ENCODE measurements at places on chromosomes 3 and 15. TPM values are rescaled to one million over a fixed set of nuclear protein-coding genes. Genes with fewer than 3 reads are reported as not detected.
A peak's percentile ranks its signal among the peaks of the same experiment; 100 is the strongest.

RPUSD3 gene
- total RNA-seq = 39.1 TPM

DNA sequence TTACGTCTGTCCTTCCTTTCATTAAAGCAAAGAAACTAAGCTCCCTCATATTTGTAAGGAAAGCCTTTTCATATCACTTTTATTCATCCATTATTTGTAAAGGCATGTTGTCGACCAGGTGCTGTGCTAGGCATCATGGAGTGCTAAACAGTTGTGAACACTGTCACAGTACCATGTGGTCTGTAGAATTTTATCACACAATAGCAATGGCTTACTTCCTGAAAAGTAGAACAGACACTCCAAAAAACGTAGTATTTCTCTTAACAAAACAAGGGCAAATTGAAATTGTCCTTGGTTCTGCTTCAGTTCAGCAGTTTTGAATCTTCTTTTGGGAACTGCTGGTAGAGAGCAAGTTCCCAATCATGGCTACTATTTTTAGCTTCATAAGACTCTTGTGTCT lies 63.3 kb downstream of the RBMS3 start:
- H3K4me3 ChIP-seq = no peak overlapping the region
- H3K27me3 ChIP-seq = peaks cover 2% of the 10 kb centered on the region
- H3K27ac ChIP-seq = no peak overlapping the region
- peaks cover 10% of the 10 kb centered on the region for H3K36me3 ChIP-seq
- DNase-seq = no peak

DNA sequence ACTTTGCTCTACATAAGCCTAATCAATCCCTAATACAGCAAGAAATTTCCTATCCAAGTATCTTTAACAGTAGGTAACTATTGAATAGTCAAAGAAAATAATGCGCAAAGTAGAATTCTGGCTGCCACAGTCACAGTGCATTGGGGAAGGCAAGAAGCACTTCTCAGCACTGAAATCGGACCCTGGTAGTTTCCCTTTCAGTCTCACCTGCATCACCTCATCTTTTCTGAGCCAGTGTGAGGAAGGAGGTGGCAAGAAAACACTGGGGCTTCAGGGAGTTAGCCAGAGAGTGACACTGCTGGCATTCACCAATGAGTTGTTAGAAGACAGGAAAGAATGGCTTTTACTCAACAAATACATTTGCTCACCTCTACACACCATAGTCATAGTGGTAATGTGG lies 8.3 kb downstream of the TRIM42 start:
- no peak overlapping the region for H3K27ac ChIP-seq
- H3K4me3 ChIP-seq = no peak overlapping the region
- no peaks in the 10 kb centered on the region for H3K4me1 ChIP-seq
- no peaks in the 10 kb centered on the region for H3K27me3 ChIP-seq
- no peaks in the 10 kb centered on the region for H3K36me3 ChIP-seq

DNA sequence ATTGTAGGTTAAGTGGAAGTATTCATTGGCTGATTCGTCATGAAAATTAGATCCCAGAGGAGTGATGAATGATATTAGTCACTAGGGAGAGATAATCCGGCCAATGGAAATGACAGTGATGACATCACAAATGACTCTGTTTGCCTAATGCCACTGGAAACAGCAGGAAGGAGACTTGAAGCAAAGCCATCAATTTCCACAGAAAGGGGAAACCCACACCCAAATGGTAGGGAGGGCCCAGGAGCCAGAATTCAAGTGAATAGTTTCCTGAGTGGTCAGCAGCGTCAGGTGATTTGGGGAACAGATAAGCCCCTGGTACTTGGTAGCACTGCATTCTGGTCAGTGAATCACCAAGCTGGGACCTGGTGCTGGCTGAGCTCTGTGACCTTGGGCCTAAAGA lies 3.3 kb upstream of the ADAMTS9 start:
- no peak overlapping the region for H3K4me3 ChIP-seq
- no peaks in the 10 kb centered on the region for H3K36me3 ChIP-seq
- peaks cover 11% of the 10 kb centered on the region for H3K27me3 ChIP-seq
- peaks cover 28% of the 10 kb centered on the region for H3K4me1 ChIP-seq

DNA sequence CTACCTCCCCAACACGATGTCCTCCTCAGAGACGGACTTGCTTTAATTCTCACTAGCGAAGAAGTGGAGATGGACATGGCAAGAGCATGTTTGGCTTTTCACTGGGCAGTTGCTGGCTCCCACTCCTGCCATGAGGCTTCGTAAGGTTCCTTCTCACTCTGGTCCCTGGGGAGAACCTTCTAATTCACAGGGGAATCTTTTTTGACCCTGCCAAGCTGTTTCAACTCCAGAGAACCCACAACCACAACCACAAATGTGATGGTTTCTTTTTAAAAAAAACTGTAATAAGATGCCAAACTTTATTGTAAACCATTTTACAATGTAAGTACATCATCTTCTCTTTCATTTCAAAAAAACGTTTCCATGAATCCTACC lies 1.6 kb upstream of the MUSTN1 start:
- H3K27ac ChIP-seq = no peak overlapping the region
- peaks cover 18% of the 10 kb centered on the region for H3K4me1 ChIP-seq
- no peak overlapping the region for H3K4me3 ChIP-seq
- peaks cover 2% of the 10 kb centered on the region for H3K27me3 ChIP-seq
- H3K36me3 ChIP-seq = peaks cover 5% of the 10 kb centered on the region
- no peak for DNase-seq

- H3K4me3 ChIP-seq = peak overlapping the region; percentile 76
- no peaks in the 10 kb centered on the region for H3K36me3 ChIP-seq
- peak; percentile 69 for DNase-seq
- H3K27me3 ChIP-seq = no peaks in the 10 kb centered on the region
Observed at GRCh38 chr3:120567370-120568201, 28.6 kb upstream of the NDUFB4 start.

DNA sequence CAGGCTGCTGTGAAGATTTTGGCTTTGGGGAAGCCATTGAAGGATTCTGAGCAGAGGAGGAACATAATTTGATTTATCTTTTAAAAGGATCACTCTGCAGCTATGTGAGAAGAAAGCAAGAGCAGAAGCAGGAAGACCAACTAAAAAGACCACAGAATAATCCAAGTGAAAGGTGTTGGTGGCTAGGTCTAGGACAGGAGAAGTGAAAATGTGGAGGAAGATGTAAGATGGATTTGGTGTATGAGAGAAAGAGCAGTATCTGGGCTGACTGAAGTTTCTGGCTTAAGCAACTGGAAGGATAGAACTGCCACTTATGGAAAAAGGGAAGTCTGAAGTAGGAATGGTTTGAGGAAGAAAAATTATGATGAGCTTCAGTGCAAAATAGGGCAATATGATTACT lies 62.0 kb downstream of the SFMBT1 start:
- H3K4me3 ChIP-seq = no peak overlapping the region
- no peak overlapping the region for H3K27ac ChIP-seq
- no peaks in the 10 kb centered on the region for H3K36me3 ChIP-seq

DNA sequence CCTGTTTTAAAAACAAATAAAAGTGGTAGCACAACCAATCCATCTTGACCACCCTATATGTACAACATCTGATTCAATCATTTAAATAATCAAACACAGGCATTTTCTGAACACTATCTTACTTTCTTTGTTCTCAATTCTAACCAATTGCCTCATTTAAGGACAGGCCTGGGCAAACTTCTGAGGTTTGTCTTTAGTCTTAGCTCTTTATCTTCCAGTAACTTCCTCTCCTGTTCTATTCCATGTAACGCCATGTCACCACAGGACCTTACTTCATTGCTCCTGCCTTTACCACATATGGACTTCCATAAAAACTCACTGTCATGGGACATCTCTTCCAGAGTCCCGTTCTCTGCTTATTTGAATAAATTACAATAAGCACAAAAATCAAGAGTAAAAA lies 14.9 kb downstream of the HDGFL3 start:
- DNase-seq = no peak
- H3K36me3 ChIP-seq = peaks cover 5% of the 10 kb centered on the region
- no peak overlapping the region for H3K4me3 ChIP-seq
- H3K4me1 ChIP-seq = peaks cover 43% of the 10 kb centered on the region

- H3K36me3 ChIP-seq = no peaks in the 10 kb centered on the region
- no peaks in the 10 kb centered on the region for H3K4me1 ChIP-seq
- no peaks in the 10 kb centered on the region for H3K27me3 ChIP-seq
- no peak overlapping the region for H3K27ac ChIP-seq
- no peak overlapping the region for H3K4me3 ChIP-seq
Observed at GRCh38 chr3:5560199-5560598, 372.7 kb downstream of the EDEM1 start.

Measured in HFFc6 (cell line).